ENCODE measurements at places on chromosomes 4 and X. TPM values are rescaled to one million over a fixed set of nuclear protein-coding genes. Genes with fewer than 3 reads are reported as not detected.

Gene TMPRSS11F
- total RNA-seq = not detected

Gene DRP2
- 0.94 TPM for total RNA-seq

Gene CT45A5
- total RNA-seq = not detected

Gene CLDN2
- not detected for total RNA-seq

Gene RTL9
- total RNA-seq = not detected

Gene RHOH
- 145 TPM for total RNA-seq

Gene OCIAD2
- 54.6 TPM for total RNA-seq

DNA sequence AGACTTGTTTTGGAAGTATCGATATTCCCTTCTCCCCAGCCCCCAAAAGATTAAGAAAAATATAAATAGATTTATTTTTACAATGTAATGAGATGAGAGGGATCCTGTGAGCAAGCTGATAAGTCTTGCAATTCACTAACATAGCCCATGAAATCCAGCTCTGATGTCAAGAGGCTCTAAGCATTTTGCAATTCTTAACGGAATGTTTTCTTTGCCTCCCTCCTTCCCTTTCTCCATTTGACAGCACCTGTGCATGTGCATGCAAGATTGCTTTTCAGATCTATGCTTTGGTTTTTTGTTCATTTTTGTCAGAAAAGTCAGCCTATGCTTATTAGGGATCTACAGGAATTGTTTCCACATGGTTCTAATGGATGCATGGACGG lies 169.9 kb downstream of the SLIT2 start:
- DNase-seq = no peak

DNA sequence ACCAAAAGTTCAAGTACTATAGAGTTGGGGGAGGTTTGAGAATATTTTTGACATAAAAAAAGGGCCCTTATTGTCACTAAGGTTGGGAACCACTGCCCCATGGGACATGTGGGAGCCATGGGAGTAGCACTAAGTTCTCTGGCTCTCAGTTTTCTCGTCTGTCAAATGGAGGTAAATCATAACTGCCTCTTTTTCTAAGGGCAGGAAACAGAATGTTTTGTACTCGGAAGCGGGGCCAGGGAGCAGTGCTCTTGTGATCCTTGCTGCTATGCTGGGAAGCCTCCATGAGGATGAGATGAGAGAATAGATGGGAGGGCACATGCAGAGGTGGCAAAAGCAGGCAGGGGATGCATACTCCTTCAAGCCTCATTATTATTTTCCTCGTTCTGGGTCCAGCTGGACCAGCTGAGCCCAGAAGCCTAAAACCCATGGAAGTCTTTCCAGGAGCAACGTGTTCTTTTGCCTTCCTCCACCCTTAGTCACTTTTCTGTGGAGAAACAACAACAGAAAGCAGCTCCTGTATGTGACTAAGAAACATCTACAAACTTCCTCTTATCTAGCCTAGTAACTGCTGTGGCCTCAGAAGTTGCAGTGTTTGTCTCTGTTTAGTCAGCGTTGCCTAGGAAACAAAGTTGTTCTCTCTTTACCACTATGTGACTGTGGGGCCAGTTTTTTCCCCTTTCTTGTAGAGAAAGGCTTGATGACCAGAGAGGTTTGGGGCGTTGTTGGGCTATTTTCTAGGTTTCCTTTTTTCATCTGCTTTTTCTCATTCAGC lies 64.8 kb downstream of the TSC22D3 start:
- peak; percentile 76 for DNase-seq

GRCh38 chr4:105147016-105147552 lies 408 bp downstream of the TET2 start:
- DNase-seq = no peak

GRCh38 chrX:71870208-71871098 lies 40.2 kb upstream of the NHSL2 start:
- no peak for DNase-seq

GRCh38 chr4:57117491-57117890 lies 7.3 kb upstream of the IGFBP7 start:
- DNase-seq = no peak

DNA sequence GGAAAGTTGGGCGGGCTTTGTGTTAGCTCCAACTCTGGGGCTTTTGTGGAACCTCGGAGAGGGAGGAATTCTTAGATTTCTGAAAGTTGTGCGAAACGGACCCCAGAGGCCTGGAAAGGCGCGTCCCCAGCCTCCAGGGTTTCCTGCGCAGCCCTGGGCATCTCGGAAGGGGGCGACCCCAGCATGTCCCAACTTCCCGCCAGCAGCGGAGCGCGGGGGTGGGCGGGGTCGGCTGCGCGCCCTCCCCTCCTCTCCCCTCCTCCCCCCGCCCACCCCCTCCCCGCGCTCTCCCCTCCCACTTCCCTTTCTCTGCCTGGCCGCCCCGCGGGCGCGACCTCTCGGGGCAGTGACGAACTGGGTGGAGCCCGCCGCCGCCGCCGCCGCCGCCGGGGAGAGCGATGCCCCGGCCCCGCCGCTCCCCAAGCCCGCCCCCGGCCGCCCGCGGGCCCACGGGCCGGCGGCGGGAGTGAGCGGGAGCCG lies 16.8 kb downstream of the PTTG2 start:
- DNase-seq = peak; percentile 83

- no peak for DNase-seq
Observed at GRCh38 chr4:10461850-10462400, 4.7 kb upstream of the ZNF518B start.

DNA sequence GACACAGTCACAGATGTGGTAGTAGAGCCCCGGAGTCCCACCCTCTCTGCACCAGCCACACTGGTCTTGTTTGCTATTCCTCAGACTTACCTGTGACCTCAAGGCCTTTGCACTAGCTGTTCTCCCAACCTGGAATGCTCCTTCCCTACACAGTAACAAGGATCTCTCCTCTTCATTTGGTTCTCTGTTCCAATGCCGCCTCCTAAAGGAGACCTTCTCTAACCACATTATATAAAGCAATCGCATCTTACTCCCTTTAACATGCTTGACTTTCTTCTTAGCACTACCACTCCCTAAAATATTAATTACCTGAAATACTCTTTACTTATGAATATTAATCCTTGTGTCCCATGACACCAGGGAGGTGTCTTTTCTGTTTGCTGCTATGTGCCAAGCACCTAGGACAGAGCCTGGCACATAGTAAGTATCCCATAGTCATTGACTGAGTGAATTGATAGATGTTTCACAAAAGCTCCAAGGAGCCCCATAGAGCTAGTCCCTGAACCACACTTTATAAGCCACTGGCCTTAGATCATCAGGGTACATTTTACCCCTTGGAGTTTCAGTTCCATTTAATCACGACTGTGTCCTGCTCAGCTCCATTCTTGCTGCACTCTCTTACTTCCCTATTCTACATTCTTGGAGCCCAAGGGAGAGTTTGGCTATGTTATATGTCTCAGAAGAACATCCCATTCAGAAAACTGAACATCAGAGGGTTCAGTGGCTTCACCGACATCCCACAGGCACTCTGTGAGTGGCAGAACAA lies 312.7 kb downstream of the RAB28 start:
- no peak for DNase-seq

GRCh38 chr4:109728385-109728784 lies 1.5 kb downstream of the PLA2G12A start:
- no peak for DNase-seq

DNA sequence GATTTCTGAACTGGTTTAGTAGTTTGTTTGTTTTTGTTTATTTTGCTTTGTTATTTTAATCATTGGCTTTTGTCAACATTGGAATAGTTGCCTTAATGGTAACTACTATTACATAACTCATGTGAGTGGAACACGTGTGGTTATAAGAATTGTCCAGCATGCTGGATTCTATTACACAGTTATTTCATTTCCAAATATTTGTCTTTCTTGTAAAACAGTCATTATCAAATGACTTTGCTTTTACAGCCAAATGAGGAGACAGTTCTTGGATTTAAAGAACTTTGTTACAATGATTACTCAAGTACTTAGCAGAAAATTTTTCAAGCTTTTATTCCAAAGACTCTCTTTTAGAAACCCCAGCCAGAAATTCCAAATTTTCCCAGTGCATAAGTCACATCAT lies 516.1 kb upstream of the MAGEB2 start:
- DNase-seq = no peak

GRCh38 chr4:43337707-43338106 lies 445.2 kb downstream of the GRXCR1 start:
- no peak for DNase-seq

DNA sequence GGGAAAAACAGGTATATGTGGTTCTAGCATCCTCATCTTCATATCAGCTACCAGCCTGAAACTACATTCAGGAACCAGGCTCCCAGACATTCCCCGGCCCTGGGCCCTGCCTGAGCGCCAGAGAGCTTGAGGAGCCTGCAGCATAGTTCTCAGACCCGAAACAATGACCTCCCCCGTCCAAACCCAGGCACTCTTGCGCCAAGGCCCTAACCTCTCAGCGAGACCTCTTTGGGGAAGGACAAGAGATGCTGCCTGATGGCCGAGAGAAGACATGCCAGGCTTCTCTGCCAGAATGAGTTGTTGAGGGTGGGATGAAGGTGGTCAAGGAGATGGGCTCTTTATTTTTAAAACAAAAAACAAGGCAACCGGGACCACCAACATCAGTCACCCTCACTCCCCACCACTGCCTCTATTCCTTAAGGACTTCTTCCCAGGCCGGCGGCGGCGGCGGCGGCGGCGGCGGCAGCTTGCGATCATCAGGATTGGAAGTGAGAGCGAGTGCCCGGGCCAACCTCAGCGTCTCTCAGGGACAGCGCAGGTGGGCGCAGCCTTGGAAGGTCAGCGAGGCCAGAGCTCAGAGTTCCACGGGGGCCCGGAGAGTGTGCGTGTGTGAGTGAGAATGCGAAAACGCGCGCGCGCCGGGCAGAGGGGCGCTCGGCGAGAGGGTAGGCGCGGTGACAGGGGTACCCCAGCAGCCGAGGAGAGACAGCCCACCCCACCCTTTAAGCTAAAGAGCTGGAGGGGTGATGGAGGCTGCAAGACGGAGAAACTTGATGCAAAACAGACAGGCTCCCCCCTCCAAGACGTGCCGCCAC lies 601 bp downstream of the INPP4B start:
- no peak for DNase-seq

DNA sequence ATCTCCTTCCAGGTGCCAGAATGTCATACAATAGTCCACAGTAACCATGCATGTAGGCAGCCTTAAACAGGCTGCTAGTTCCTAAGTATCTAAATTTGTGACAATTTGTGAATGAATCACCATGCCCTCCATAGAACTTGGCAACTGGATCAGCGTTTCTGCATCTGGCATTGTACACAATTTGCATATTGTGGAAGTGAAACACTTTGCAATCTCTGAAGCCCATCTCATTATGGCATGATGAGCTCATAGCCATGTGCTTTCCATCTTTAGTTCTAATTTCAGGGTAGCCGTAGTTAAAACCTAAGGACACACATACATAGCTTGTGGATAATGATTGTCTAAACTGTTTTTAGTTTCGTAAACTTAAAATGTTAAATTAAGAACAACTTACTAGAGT lies 573.6 kb downstream of the PPP4R3C start:
- no peak for DNase-seq

DNA sequence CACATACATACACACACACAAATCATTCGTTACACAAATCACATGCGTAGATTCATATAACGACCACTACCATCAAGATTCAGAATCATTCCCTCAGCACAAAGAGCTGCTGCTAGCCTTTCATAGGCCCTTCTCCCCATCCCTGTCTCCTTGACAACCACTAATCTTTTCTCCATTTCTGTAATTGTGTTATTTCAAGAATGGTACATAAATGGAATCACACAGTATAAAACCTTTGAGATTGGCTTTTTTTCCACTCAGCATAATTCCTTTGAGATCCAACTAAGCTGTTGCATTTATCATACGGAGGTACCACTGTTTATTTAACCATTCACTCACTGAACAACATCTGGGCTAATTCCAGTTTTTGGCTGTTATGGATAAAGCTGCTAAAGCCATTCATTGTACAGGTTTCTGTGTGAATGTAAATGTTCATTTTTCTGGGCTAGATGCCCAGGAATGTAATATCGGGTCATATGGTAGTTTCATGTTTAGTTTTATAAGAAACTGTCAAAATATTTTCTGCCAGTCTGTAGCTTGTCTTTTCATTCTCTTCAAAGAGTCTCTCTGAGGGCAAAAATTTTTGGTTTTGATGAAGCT lies 64.1 kb downstream of the USP11 start:
- no peak for DNase-seq

- DNase-seq = no peak
Observed at GRCh38 chrX:67555578-67556203, 11.9 kb downstream of the AR start.

DNA sequence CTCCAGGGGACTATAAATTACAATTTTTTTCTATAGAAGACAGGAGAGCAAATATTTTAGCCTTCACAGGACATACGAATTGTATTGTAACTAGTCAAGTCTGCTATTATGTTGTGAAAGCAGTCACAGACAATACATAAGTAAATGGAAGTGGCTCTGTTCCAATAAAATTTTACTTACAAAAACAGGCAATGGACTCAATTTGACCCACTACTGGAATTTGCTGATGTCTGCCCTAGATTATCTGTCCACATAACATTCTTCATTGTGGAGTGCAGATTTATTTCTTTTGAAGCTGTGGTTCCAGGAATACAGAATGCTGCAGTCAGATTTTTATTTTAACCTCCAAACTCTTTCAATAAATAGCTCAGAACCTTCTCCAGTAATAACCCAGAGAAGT lies 330.3 kb downstream of the PPP4R3C start:
- no peak for DNase-seq

- no peak for DNase-seq
Observed at GRCh38 chr4:82681754-82682153, 116.8 kb downstream of the SCD5 start.

- DNase-seq = peak; percentile 66
Observed at GRCh38 chr4:102598086-102598761, 97.1 kb downstream of the NFKB1 start.

DNA sequence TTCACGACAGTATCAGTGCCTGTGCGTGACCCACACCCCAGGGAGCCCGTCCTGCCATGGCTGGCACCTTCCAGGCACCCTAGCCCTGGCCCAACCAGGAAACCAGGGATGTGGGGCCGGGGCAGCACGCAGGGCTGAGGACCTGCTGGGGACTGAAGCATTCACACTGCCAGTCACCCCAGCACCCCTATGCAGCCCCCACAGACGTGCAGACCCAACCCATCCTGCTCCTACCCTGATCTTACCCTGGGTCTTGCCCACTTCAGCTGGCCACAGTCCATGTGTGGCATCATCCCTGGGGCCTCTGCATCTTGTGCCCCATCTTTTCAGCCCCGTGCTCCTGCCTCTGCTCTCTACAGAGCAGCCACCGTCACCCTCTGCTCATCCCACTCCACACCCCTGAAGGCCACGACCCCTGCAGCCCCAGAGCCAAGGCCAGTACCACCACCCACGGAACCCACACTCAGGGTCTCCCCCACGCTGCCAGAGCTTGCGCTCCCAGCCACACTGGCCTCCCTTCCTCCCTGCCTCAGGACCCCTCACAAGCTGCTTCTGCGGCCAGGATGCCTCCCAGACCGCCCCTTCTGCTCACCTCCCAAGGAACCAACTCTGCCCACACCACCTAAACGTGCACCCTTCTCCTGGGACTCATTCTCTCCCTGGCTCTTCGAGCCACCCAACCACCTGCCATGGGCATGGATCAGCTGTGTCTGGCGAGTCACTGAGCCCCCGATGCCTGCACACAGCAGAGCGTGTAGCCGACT lies 25.6 kb downstream of the GAK start:
- DNase-seq = no peak

Measured in activated CD8-positive, alpha-beta memory T cell treated with anti-CD3 and anti-CD28 coated beads, Interleukin-2, amount 10 ng/mL, durations not matched to agents 7 days and 5 days (primary cell).